HFFc6 (cell line): ENCODE measurements at places on chromosomes 6 and 20.
A peak's percentile ranks its signal among the peaks of the same experiment; 100 is the strongest.

DNA sequence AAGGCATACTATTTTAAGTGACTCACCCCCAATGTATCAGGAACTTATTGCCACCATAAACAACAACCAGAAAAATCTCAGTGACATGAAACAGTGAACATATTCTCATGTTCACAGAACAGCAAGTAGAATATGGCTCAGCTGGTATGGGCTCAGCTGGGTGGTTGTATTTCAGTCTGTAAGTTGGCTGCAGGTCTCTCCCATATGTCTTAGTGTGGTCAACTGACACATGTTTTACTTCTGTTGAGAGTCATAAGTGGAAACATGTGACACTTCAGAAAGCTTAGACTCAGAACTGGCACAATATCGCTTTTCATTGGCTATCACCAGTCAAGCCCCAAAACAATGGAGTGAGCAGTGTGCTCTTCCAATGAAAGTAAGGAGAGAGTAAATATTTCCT is 574.1 kb downstream of the HAO1 start:
- DNase-seq: no peak

DNA sequence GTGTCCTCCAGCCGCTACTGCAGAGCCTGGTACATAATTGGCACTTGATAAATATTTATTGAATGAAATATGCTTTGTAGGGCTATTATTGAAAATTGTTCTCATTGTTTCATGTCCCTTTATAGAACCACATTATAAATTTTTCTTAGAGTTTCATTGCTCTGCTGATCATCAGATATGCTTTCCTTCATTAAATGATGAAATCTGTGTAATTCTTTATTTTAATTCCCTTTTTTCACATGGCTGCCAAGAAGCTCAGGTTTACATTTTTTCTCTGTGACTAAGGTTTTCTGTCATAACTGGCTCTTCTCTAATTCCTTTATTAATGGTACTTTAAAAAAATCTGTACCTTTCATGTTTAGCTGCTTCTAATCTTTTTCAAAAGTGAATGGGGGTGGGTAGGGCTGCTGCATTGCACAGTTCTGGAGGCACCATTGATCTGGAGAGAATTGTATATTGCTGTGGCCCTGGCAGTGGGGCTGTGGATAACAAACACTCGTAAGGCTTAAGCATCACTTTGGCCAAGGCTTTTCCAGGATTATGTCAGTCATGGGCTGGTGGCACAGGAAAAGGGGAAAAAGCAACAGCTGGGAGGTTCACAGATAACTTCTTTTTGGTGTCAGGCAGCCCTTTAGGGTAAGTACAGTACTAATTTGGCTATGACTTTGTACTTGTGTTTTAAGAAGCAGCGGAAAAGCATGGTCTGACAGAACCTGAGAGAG is 43.8 kb downstream of the ARFGEF2 start:
- peak; percentile 20 for DNase-seq

DNA sequence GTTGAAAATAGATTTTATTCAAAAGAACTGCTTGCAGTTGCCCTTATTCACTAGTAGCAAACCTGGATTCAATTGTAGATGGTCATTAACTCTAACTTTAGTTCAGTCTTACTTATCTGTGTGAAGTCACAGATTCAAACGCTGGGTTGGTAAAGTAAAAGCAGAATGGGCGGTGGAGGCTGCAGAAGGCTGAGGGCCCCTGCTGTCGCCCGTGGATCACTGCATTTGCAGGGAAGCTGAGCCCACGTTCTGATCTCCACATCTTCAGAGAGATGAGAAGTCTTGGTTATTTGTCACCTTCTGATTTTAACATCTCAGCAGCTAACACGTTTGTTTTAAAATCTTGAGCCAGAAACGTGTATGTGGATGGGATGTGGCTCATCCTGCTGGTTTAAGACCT is 75.1 kb downstream of the SNX9 start:
- no peak for DNase-seq

DNA sequence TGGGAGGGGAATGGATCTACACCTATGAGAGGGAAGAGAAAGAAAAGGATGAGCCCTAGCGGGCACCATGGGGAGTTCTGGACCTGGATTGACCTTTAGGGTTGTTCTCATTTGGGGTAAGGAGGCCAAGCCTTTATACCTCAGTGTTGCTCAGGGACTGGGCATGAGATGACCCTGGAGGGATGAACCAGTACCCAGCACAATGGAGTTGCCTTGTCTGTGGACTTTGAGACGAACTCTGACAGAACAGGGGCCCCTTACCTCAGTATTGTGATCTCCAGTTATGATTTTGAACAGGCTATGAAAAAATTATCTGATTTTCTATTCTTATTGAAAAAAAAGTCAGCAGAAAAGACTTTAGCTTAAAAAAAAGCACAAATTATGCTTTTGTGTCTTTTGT is 88.6 kb downstream of the FOXA2 start:
- DNase-seq: no peak

GRCh38 chr6:52503851-52504781 is 72.7 kb downstream of the TRAM2 start:
- peak; percentile 64 for DNase-seq

GRCh38 chr6:37985355-37985754 is 165.8 kb downstream of the ZFAND3 start:
- no peak for DNase-seq

DNA sequence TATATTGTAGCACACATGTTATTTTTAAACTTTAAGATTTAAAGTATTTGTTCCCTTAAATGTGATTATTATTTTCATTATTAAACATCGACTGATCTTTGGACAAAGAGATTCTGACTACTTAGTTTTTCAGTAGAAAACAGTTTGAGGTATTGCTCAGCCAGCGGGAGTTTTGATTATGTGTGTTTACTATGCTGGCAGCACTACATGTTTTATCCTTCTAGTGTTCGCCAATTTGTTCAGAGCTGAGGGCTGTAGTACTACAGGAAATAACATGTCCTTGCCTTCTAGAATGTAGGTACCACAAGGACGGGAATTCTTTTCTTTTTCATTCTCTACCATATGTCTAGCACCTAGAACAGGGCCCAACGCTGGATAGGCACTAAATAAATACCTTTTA is 11.1 kb upstream of the LCA5 start:
- no peak for DNase-seq

GRCh38 chr20:11271920-11272594 is 598.3 kb upstream of the JAG1 start:
- no peak for DNase-seq

DNA sequence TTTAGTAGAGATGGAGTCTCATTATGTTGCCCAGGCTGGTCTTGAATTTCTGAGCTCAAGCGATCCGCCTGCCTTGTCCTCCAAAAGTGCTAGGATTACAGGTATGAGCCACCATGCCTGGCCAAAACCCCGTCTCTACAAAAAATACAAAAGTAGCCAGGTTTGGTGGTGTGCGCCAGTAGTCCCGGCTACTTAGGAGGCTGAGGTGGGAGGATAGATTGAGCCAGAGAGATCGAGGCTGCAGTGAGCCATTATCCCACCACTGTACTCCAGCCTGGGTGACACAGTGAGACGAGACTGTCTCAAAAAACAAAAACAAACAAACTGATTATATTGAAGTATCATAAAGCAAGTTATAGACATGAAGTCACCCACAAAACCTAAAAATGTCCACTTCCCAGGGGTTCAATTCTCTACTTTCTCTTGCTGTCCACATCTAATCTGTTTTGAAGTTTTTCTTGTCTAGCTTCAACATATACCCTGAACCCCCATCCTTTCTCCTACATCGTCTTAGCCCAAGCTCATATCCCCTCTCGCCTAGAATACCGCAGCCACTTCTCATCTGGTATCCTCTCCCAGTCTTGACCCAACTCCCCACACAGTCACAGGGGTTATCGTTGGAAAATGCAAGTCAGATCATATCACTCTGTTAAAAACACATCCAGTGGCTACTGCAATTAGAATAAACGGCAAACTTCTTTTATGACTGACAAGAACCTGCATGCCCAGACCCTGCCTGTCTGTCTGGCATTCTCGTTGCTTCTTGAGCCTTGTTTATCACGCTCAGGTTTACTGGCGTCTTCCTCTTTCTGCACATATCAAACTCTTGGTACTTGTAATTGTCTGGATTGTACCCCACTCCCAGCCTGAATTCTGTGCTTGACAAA is 20.1 kb upstream of the NCOA3 start:
- no peak for DNase-seq

DNA sequence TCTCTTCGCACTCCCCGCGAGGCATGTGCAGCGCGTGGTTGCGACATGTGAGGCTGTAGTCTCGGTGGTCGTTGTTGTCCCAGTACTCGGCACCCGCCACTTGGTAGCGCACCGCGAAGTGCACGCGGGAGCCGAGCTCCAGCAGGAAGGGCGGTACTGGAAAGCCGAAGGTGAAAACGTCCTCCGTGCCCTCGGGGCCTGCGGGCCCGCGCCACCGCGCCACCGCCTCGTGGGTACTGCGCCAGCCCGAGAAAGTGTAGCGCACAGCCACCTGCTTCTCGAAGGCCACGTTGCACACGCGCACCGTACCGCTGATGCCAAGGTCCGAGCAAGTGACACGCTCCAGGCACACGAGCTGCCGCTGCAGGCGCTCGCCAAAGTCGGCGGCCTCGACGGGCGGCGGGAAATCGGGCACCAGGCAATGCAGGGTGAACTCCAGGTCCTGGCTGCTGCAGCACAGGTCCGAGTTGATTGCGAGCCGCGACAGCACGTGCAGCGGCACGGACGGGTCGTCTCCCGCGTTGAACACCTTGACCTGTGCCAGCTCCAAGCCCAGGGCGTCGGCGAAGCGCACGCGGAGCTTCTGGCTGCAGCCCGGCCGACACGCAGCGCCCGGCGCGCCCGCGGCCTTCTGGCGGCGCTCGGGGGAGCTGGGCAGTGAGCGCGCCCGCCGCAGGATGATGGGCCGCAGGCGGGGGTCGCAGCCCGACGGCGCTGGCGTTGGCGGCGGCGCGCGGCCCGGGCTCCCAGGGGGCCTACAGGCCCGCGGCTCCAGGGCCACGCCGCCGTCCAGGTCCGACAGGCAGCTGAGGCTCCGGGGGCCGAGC is 840 bp downstream of the PPP1R3D start:
- no peak for DNase-seq

DNA sequence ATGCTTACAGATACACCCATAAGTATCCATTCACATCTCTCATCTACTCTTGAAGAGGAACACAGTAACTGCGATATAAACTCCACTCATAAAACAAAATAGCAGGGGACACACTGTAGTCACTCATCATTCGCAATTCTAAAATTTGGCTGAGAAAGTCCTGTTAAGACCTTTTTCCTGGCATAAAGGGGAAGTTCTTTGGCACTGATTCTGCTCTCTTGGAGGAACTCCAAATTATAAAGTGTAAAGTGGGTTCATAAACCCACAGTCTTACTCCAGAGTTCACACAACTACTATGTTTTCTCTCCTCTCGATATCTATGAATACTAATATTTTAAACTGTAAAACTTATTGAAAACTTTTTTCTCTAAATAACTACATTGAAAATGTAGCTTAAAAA is 80.6 kb downstream of the ADGB start:
- no peak for DNase-seq

GRCh38 chr6:54191461-54191860 is 80.2 kb downstream of the MLIP start:
- DNase-seq: no peak

GRCh38 chr6:168711049-168711640 is 270.2 kb downstream of the SMOC2 start:
- no peak for DNase-seq

GRCh38 chr20:37475252-37475651 is 45.8 kb upstream of the NNAT start:
- DNase-seq: no peak
